Muscle of back (tissue), 13 donors: ENCODE measurements at places on chromosomes 12 and 14.

GRCh38 chr12:87784350-87784749, 244.9 kb downstream of the C12orf50 start:
- DNase-seq = no peak

DNA sequence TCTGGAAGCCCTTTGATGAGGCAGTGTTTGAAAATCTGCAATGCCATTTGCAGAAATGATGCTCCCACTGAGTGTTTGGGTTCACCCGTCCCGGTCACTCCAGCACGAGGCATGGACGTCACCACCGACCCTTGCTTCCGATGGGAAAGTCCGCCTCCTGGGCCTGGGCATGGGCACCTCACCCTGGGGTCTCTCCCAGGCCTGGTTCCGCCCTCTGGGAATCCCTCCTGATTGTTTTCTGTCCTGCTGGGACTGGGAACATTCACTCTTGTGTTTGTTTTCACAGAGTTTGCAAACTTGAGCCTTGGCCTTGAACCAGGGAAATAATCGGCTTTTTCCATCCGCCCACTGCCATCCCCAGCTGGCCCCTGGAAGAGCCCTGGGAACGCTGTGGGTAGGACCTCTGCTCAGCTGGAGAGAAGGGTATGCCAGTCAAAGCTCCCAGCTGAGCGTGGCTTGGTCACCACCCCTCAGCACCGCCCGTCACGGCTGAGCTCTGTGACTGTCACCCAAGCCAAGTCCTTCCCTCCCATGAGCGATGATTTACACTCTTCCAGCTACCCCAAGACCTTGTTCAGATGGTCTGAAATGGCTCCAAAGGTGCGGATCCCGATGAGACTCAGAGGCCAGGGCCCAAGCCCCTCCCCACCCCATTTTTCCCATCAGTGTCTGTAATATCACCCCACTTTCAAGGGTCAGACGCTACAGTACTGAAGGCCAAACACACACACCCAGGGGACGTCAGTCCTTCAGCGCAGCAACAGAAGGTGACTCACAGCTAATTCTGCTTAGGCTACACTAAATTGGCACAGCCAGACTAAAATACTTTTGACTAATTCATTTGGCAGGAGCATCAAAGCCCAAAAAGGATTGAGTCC, 34.1 kb upstream of the FZD10 start:
- peak; percentile 82 for DNase-seq

DNA sequence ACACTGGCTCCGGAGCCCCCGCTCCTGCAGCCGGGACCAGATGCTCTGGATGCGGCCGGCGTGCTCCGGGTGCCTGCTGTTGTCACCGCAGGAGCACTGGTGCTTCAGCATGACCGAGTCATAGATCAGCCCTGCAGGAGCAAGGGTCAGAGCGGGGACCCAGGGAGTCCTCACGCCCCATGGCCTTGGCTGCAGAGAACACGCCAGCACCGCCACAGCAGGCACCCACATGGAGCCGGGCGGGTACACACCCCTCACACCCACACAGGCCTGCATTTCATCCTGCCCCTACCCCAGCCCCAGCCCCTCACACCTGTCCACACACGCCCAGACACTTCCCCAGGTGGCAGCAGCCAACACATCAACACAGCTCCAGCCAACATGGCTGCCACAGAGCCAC, 18.8 kb downstream of the SLC48A1 start:
- no peak for DNase-seq

DNA sequence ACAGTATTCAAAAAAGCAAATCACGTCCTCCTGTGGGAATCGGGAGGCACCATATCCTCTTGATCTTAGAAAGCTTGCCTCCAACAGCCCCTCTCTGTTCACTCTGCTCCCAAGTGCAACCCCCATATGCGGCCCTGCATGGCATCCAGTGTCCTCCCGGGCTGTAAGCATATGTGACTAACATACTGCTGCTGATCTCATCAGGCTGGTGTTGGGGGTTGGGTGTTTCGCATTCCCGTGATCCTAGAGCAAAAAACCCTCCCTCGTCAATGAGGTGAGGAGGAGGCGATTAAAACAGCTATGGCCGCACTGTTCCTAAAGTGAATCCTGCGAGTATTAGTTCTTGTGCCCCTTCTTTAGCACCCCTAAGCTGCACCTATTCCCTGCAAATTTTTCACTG, 28.1 kb upstream of the PPM1A start:
- DNase-seq = no peak

DNA sequence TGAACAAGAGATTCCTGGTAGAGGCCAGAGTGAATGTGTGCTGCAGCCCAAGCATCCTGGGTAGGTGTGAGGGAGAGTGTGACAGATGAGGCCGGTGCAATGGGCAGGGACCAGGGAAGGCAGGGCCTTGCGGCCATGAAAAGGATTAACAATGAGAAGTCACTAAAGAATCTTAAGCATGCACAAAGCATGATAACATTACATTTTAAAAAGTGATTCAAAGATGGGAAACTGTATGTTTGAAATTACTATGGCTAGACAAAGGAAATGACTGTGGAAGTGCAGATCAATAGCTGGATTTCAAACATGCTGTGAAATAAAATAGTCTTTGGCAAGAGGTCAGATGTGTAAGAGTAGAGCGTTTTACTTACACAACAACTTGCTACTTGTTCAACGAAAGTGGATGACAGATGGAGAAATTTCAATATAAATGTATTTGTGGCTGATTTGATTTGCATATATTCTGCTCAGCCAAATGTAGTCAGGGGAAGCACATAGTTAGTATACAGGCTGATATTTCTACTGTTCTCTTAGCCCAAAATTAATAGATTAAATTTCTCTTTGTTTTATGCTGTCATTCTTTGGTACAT, 175.5 kb downstream of the CCDC59 start:
- no peak for DNase-seq

GRCh38 chr14:95121911-95122620, 35.3 kb downstream of the DICER1 start:
- DNase-seq = no peak

DNA sequence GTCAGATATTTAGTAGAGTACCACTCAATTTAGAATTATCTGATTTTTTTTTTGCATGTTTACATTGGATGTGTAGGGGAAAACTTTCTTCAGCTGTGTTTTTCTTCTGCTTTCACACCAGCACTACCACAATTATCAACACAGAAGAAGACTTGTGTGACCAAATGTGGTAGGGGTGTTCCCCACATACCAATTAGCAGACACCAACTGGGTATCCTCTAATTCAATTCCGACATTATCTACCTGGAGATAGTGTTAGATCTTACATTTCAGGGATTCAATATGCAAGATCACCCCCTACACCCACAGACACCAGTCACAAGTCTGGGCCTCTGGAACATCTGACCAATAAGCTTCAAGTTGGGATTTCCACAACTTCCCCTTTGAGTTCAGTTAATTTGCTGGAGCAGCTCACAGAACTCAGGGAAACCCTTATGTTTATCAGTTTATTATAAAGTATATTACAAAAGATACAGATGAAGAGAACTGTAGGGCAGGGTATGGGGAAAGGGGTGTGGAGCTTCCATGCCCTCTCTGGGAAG, 4.1 kb upstream of the KLRG1 start:
- no peak for DNase-seq

- no peak for DNase-seq
These were observed 298.0 kb downstream of the PPFIA2 start for GRCh38 chr12:81461163-81461562.

DNA sequence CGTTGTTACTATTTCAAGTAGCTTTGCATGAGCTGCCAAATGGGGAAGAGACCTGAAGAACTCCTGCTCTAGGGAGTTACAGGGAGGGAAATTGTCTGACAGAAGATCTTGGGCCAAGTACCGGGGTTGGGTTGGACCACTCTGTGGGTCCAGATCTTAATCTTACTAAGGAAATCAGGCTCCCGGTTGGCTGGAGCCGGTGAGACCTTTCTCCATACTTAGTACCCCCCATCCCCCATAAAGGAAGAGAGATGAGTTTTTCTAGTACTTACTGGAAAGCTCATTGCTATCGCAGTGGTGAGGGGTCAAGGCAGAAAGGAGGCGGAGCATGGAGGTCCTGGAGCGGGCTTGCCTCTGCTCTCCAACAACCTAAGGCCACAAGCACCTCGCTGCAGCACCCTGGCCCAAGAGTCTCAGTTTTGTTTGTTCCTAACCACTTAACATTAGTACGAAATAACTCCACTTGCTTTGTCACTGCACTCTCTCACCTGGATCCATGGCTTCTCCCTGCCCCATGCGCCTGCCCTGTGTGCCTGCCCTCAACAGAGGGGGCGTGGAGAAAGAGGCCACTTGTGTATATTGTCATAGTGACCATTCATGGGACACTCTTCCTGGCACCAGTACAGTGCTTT, 6.8 kb upstream of the UNC119B start:
- DNase-seq = no peak

- DNase-seq = no peak
These were observed 91.1 kb upstream of the BCL11B start for GRCh38 chr14:99363051-99363450.

DNA sequence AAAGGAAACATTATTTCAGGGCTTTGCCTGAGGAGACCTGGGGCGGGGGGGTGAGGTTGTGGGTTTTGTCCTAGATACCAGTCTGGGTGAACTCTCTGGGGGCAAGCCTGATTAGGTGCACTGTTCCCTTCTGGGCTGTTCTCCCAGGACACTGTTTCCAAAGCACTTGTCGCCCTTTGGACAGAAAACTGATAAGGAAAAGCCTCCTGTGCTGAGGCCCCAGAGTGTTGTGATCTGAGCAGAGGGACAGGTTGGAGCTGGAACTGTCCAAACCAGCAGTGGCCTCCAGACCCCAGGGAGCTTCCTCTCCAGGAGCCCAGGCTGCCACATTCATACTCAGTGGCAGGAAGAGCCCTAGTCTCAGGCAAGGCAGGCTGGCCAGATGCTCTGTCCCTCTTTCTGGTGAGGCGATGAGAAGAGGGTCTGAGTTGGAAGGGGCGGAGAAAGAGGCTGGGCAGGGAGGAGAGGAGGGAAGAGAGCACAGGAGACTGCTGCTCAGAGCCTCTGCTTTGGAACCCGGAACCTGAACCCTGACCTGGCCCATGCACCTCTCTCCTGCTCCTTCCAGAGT, 1.9 kb downstream of the GALNT16 start:
- no peak for DNase-seq

DNA sequence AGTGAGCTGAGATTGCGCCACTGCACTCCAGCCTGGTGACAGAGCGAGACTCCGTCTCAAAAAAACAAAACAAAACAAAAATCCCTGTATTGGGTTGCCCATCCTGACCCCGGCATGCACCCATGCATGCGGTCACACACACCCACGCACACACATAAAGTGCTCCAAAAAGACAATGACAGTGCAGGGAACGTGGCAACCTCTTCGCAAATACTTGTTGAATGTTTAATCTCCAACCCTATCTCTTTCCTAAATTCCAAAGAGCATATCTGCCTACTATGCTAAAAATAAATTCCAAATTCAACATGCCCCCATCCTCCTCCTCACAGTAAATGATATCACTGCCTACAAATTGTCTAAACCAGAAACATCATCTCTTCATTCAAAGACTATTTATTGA, 13.5 kb downstream of the SLC7A7 start:
- DNase-seq = no peak

GRCh38 chr12:98372340-98373024, 142.9 kb upstream of the TMPO start:
- DNase-seq = no peak

DNA sequence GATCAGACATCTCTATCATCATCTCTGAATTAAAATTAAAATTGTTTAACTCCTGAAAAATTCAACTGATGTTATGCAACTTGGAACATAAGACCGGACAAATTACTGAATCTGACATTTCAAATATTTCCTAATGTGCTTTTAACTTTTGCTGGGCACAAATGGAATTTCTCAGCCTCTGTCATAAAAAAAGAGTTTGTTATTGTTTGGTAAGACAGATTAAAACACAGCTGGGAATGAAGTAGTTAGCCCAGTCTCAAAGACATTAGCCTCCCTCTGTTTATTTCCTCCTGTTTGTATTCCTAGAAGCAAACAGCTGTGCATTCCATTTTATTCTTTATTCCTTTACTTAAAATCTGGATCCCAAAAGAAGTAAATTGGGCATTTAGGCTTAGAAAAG, 29.4 kb downstream of the PLEKHA5 start:
- no peak for DNase-seq

GRCh38 chr12:30218073-30218472, 434.3 kb upstream of the TMTC1 start:
- no peak for DNase-seq

- DNase-seq = no peak
These were observed 65.9 kb downstream of the RERG start for GRCh38 chr12:15155271-15155670.

DNA sequence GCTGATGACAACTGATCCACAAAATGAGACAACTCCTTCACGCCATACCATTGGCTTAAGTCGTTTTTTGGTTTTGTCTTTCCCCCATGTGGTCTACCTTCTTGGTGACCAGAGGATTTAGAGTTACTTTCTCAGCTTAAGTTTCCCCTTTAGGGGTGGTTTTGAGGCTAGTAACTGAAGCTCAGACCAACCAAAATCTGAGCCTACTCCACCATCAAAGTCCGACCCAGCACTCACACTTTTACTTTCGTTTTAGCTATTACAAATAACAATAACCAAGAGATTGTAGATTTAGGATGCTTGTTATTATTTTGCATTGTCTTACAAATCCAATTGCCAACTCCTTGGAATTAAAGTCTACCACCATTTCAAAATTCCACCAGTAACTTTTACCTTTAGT, 130.6 kb upstream of the MDM1 start:
- no peak for DNase-seq

- DNase-seq = no peak
These were observed 37.5 kb downstream of the SLC38A4 start for GRCh38 chr12:46788072-46788887.

DNA sequence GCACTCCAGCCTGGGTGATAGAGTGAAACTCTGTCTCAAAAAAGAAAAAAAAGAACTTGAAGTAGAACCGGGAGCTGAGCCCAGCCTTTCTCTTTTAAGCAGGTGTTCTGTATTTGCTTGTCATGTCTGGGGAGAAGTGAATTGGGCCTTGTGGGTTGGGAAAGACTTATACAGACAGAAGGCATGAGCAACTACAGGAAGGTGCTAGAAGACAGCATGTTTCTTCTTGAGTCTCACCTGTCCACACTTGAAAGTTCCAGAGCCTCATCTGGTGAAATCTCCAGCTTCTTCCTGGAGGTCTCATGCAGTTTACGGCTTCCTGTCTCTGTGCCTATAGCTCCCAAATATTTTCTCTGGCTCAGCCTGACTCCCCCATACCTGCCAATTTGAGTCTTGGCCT, 2.5 kb downstream of the PGAM5 start:
- no peak for DNase-seq

GRCh38 chr12:40793471-40793870, 101.2 kb downstream of the CNTN1 start:
- no peak for DNase-seq

- DNase-seq = no peak
These were observed 7.5 kb downstream of the C14orf180 start for GRCh38 chr14:104586832-104587620.

DNA sequence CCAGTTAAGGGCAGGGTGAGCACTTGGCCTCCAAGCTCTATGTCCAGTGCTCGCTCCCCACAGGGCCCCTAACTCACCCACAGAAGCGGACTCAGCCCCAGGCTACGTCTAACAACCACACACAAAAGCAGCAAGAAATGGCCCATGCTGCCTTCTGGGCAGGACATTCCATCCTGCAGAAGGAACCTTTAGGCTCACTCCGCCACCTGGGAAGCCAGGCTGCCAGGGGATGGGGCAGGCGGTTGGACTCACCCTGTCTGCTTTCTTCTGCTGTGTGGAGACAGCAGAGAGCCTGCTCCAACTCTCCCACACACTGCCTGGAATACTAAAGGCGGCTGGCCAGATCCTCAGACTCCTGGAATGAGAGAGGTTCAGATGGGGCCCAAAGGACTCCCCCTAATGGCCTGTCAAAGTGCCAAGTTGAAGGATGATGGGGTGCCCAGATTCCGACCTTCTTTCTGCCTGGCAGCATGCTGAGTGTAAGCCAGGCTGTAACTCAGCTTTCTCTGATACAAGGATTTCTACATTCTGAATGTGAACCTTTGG, 27.7 kb upstream of the BLTP3B start:
- DNase-seq = no peak
